ENCODE measurements at places on chromosomes 2 and 18.

- no peak for DNase-seq
Measured at GRCh38 chr18:57921708-57922107, 118.6 kb upstream of the ATP8B1 start.

DNA sequence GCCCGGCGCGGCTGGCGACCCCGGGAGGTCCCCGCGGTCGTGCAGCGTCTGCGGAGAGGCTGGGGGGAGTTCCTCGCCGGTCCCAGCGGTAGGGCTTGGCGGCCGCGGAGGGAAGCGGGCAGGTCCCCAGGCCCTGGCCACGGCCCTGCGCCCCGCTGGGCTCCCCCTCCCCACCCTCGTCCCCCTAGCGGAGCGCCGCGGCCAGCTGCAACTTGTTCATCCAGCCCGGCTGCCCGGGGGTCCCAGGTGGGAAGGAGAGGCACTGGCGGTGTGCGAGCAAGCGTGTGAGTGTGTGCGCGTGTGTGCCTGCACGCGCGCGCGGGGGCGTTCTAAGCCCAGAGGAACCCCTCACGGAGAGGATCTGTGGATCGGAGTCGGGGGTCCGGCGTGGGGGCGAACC lies 1.3 kb downstream of the PTPRM start:
- no peak for DNase-seq

DNA sequence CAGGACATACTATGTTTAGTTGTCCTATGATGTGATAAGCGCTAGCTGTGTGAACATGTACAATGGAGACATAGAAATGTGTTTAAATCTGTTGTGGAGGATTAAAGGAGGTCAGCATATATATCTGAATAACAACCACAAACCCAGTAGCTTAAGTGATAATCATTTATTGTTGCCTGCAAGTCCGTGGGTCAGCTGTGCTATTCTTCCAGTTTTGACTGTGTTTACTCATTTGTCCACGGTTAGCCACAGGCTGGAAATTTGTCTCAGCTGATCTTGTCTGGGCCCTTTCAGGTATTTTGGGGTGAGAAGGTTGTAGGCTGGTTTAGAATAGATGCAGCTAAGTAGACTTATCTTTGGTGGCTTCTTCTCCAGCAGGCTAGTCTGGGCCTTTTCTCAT lies 110.4 kb downstream of the PARD3B start:
- DNase-seq, result no peak

DNA sequence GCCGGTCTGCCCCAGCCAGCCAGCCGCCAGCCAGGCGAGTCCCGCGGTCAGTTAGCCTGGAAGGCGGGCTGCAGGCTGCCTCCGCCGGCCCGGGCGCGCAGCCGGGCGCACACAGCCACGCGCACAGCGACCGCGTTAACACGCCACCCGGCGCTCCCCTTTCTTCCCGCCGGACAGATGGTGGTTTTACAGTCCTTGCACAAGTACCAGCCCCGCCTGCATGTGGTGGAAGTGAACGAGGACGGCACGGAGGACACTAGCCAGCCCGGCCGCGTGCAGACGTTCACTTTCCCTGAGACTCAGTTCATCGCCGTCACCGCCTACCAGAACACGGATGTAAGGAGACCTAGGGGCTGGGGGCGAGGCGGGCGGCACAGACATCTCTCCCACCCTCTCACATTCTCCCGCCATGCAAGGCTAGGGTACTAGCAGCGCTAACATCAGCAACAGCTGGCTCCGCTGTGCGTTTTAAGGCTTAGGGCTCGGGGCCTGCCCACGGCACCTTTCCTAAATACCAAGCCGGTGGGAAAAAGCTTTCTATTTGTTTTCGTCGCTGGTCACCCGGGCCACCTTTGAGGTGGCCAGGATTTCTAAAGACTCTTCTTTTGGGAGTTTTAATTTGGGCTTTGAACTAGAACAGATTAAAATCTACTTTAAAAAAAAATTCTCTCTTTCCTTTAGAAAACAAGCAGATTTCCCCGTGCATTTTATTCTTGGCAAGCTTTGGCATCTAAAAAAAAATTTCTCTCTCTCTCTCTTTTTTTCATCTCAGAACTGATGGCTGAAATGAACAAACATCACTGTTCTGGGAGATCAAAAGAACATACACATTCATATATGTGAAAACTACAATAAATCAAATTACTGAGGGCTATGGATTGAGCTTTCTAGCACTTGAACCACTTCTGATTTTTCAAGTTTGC lies 2.9 kb downstream of the TBR1 start:
- no peak for DNase-seq

DNA sequence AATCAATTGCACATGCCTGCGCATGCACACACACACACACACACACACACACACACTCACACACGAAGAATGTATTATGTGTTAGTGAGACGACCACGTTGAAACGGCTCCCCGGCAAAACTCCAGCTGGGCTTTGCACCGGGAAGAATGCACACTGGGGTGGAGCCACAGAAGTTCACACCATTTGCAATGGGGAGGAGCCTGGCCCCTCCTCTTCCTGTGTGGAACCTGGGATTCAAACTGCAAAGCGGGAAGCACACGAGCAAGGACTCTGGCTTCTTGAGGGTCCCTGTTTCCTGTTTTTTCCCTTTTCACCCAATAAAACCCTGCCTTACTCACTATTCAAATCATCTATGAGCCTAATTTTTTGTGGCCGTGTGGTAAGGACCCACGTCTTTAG lies 304.0 kb upstream of the TMEFF2 start:
- no peak for DNase-seq

DNA sequence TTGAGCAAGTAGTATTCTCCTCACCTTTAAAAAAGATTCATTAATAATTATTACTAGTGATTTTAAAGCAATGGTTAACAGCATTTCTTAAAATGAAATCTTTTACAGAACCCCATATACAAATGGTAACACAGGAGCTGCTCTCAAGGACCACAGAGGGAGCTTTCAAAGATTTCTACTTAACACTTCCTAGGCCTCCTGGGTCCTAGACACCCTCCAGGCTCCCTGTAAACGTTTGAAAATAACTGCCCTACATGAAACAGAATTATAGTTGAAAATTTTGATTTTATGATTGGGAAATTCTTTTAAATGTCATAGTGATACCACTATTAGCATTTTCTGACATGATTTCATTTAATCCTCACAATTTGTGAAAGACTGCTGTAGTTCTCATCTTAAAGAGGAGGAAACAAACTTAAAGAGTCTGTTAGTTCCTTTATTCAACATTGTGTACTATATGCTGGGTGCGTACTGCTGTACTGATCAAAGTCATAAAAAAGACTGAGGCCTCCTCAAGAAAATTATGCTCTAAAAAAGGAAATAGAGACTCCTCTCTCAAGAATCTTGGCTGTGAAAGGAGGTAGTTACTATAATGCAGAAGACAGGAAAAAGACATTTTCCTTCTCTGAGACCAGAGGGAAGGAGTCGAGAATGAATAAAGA lies 10.6 kb downstream of the CUL3 start:
- DNase-seq, result no peak

- no peak for DNase-seq
Measured at GRCh38 chr2:20421336-20421987, 25.4 kb upstream of the RHOB start.

DNA sequence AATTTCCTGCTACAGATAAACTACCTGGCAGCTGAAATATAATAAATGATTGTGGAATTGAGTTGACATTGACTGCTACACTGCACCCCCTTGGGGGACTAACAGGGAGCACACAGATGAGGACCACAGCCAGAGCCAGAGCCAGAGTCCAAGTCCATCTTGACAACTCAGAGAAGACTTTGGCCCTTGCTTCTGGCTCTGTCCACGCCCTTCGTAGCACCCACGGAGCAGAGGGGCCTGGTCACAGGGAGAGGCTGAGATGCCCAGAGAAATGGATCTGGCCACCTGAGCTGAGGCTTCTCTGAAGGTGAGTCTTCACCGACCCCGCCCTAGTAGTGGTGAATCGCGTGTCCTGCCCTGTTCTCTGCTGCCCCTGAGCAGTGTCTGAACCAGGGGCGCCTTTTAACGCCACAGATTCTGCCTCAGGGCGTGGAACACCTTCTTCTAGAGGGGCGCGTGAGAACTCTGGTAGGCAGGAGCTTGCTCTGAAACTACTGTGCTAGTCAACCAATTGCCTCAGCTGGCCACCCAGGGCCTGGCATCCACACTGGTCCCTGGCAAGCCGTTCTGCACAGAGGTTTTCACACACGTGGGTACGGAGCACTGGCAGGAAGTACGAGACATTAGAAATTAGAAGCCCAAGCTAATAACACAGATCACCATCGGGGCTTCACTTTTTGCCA lies 35.7 kb upstream of the MAT2A start:
- no peak for DNase-seq

DNA sequence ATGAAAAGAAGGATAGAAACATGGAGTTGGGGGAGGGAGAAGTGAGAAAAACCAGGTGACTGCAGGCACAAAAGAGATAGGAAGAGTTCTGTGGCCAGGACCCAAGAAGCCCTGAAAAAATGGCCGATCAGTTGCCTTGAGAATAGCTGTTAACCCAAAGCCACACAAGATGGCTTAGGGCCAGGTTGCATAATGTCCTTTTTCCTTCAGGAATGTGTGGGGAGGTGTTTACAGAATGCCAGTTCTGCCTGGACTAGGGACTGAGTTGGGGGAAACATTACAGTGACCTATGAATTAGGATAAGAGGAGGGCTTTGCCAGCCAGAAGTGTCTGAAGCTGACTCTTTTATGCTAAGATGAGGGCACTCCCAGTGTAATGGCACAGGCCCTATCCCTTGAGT lies 17.1 kb downstream of the FAM110C start:
- DNase-seq, result no peak

DNA sequence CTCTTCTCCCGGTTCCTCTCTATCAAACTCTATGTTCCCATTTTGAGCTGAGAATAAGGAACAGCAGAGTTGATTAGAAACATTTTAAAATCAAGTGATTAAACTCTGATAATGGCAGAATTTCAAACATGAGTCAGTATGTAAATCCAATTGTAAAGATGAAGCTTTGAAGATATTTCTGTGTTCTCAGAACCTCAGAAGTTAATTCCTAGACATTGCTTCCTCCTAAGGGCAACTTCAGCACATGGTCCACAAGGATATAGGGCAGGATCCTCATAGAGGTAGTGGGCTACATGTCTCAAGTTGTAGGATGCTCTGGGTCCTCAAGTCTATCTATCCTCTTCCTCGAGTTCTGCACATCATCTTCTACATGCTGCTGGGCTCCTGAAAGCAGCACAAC lies 46.3 kb downstream of the QPCT start:
- no peak for DNase-seq

GRCh38 chr2:118098307-118099030 lies 10.2 kb downstream of the INSIG2 start:
- no peak for DNase-seq

DNA sequence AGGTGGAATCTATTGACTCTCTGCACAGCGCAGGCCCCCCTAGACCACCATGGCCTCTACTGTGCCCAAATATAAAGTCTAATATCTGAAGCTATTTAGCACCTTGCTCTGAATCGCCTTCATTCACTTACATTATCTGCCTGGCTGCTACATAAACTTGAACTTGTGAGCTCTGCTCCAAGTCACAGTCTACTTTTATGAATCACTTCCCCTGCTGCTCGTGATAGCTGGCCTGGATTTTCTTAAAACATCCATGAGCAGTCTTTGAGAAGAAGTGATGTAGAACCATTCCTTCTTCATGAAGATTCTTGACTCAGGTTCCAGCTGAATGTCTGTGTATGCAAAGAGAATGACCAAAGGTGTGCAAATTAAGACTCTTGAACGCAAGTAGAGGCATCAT lies 359.5 kb downstream of the RND3 start:
- no peak for DNase-seq

DNA sequence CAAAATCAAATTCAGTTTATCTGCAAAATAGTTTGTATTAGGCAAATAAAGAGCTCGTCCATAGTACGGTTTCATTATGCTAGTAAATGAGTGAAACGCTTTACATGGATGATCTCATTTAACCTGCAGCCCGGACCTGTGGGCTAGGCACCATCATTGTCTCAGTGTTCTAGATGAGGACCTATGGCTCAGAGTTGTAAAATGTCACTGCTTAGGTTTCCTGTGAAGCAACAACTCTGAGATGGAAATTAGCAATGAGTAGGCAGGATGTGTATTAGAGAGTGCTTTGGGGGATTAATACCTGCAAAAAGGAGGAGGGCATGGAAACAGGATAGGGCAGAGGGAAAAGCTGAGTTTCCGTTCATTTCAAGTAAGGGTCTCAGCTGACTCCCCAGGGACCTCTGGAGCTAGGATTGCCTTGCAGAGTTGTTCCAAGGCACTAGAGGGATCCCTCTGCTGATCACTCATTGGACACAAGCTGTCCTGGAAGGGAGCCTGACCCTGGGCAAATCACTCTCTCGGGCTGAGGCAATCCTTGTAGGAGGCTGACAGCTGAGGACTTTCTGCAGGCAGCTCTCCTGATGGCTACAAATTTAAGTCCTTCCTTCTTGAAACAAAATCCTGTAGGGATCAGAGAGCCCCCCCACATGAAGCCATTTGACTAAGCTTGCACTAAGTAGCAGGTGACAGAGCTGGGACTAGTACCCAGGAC lies 58.8 kb upstream of the SIX2 start:
- DNase-seq, result no peak

DNA sequence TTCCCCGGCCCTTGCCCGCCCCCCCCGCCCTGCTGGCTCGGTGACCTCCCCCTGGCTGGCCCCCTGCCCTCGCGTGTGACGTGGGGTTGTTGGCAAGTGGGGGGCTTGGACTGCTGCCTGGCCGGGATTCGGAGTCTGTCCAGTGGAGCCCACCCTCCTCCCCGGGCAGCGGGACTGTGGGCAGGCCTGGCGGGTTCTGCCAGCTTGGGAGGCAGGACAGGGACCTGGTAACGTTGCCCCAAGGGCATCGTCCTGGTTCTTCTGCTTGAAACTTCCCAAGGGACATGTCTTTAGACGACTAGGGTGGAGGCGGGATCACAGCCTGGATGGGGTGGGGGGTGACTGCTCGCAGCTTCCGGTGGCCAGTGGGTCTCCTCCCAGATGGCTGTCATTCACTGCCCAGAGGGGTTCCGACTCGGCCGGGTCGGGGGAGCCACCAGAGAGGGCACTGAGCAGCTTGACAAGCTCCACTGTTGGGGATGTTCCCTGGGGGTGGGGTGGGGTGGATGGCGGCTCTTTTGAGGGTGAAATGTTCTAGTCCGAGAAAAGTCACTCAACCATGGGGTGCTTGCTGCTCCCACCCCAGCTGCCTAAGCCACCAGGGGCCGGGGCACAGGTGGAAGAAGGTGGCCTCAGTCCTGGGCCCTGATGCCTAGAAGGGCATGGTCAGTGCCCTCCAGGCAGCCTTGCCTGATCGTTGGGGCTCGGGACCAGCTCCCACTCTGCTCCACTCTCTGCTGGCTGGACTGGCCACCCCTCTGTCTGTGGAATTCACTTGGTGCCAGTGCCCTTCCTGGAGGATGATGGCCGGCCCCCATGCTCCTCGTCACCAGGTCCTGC lies 4.3 kb upstream of the HS6ST1 start:
- peak; percentile 47 for DNase-seq

DNA sequence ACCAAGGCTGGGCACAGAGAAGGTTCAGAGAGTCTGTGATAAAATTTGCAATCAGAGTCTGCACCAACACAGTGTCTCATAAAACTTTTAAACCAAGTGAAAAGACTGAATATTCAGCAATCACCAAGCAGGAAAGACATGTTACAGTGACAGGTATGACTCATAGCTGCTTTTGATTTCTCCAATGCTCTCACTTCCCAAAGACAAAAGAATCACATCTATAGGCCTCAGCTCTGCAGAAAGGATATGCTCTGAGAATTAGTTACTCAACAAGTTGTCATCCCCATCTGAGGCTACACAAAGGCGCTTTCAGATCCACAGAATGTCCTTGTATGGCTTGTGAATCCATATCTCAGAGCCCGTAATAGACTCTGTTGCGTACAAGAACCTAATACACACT lies 92.5 kb downstream of the KCNF1 start:
- DNase-seq, result peak; percentile 59

GRCh38 chr2:205474741-205475415 lies 207.4 kb upstream of the NRP2 start:
- no peak for DNase-seq
